NCI-H1048 (cell line): ENCODE measurements at places on chromosomes 16 and 17.

GRCh38 chr17:78962345-78962983 lies 17.3 kb downstream of the LGALS3BP start:
- no peak for DNase-seq

GRCh38 chr17:82400206-82400605 lies 17.9 kb upstream of the HEXD start:
- no peak for DNase-seq

DNA sequence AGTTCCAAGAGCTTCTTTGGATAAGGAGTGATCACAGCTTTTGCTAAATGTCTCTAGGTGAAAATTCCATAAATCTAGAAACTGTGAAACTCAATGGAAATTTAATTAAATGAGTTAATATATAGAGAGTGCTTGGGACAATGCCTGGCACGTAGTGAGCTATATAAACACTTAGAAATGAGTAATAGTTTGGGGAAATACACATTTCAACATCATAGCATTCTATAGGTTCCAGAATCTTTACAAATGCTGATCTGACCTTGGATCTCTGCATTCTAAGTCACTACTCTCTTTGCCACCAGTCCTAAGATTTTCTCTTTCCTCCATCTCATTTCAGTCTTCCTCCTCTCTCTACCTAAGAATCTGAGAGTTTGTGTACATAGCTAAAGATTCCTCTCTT lies 175.6 kb downstream of the SOX9 start:
- no peak for DNase-seq

DNA sequence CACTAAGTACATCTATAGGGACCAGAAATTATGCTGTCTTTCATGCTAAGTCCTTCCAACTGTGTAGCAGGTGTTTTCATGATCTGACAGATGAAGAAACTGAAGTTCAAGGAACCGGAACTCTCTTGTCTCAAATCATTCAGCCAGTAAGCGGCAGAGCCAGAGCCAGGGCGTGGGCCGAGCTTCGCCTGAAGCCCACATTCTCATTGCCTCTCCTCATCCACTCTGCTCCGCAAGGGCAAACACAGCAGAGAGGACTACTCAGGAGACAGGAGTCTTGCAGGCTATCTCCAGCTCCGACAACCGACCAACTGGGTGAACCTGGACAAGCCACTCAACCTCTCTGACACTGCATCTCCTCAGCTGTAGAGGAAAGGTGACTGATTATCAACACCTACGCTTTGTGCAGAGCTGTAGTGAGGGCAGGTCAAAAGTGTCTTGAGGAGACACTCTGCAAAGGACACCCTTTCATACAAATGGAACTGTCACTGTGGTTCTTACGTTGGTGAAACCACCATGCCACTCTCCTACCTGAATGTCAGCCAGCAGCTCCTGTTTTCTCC lies 72.9 kb downstream of the CYTH1 start:
- no peak for DNase-seq
